ENCODE measurements at places on chromosomes 13 and 19.

GRCh38 chr13:66864627-66865026 lies 365.5 kb downstream of the PCDH9 start:
- no peak for DNase-seq

GRCh38 chr13:78958006-78958405 lies 299.1 kb upstream of the OBI1 start:
- DNase-seq = no peak

DNA sequence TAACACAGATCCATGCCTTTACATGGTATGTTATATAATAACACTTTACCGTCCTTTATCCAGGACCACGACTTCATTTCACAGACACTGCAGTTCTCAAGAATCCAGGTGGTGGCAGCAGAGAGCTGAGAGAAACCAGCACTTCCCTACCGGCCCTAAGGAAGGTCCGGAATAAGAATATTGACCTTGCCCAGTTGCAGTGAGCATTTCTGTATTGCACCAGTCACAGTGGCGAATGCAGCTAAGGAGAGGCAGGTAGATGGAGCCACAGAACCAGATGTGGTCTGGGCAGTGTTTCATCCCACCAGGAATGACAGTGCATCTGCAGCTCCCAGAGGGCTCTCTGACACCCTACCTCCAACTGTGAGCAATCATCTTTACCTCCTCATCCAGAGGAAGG lies 44.6 kb downstream of the ZNF787 start:
- peak; percentile 29 for DNase-seq

DNA sequence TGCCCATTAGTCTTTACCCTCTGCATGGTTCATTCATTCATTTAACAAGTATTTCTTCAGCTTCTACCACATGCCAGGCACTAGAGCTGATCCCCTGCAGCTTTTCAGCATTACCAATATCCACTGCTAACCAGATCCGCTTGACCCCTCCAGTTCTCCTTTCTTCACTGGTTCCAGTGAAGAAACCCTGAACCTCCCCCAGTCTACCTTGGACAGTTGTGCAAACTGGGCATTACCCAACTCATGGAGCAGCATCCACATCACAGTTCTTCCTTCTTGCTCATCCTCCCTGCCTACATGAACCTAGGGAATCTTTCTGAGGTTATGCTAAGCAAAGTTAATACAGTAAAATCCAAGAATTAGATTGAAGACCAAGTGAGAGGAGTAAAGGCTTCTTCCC lies 78.7 kb upstream of the SERP2 start:
- DNase-seq = no peak

DNA sequence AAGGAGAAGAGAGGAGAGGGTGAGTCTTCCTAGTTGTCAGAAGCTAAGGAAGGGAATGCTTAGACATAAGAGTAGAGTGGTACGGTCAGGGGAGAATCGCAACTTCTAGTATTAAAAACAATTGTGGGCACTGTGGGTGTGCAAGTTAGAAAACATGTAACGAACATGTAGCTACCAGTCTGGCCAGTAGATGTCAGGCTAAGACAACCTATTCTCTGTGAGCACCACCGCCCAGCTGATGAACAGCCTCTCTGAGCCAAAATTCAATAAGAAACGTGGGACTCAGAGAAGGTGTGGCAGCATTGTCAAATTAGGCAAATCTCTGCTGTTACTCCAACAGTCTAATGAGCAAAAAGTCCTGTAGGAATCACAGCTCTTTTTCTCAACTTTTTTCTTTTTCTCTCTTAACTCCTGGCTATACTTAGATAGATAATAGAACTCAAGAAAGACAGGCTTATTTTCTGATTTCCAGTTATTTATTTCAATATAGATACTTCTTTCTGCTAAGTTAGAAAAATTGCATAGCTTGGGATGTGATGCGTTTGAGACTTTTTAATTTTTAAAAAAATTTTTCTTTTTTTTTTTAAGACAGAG lies 186.2 kb downstream of the USP12 start:
- DNase-seq = peak; percentile 50

All from activated CD4-positive, alpha-beta T cell treated with anti-CD3 and anti-CD28 coated beads for 24 hours (primary cell).